Posterior vena cava (tissue), 2 donors: ENCODE measurements at places on chromosomes 1 and 21. TPM values are rescaled to one million over a fixed set of nuclear protein-coding genes. Genes with fewer than 3 reads are reported as not detected.

Gene BRDT
- not detected for total RNA-seq

Gene DNAJC28
- 1.3 TPM for total RNA-seq

Gene ARTN
- 4.2 TPM for total RNA-seq

Gene SZT2
- 43.3 TPM for total RNA-seq

Gene INTS11
- 61.8 TPM for total RNA-seq

Gene TNFRSF4
- 2.0 TPM for total RNA-seq

Gene TTLL10
- 0.19 TPM for total RNA-seq

Gene FMOD
- 102 TPM for total RNA-seq

Gene LCE1D
- total RNA-seq, result not detected

Gene MRPL55
- total RNA-seq, result 30.0 TPM
